GM12892 (cell line): ENCODE measurements at places on chromosomes 1 and 21.

DNA sequence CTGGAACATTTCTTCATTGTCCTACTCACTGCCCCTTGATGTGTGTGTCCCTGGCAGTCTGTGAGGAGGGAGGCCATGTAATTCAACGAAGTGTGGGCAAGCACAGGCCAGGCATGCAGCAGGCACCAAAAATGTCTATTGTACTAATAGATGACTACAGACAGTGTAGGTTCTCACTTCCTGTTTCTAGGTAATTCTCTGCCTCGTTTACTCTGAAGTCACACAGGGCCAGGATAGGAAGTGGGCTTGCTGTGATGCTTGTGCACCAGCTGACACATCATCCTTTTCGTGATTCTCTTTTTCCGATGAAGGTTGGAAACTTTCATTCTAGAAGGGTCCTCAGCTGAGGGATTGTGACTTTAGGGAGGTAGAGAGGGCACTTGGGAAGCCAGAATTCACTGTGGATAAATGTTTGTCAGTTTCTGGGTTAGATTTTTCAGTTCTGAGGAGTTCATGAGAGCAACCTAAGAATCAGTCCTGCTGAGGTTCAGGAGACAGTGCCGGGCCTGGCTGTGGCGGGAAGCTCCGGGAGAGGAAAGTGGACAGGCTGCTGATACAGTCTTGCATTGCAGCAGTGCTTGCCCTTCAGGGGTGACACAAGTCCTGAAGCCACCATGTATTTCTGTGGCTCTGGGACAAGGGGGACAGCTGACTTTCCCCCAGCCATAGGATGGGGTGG lies 4.3 kb upstream of the CSF1 start:
- peak; percentile 70 for DNase-seq

DNA sequence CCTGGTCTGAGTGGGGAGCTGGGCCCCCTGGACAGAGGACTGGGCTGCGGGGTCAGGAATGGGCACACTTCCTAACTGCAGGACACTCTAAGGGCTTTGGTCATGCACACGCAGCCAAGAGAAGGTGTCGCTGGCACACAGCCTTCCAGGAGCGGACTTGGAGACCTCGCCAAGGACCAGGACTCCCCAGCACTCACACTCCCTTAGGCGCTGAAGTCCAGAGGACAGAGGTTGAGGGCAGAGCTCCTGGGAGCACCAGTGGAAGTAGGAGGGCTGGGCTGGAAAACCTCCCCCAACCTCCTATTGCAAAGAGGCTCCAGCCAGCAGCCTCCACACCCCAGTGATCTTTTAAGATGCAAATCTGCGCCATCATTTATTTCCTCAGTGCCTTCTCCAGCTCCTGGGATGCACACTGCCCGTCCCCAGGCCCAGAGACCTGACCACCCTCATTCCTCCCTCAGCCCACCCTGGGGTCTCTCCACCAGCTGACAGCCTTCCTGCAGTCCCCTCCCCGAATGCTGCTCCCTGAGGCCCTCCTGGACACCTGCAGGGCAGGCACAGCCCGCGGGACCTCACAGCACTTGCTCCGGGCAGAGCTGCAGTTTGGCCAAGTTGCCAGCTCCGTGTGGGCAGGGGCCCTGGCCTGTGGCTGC lies 3.0 kb downstream of the TSPEAR start:
- DNase-seq: no peak

DNA sequence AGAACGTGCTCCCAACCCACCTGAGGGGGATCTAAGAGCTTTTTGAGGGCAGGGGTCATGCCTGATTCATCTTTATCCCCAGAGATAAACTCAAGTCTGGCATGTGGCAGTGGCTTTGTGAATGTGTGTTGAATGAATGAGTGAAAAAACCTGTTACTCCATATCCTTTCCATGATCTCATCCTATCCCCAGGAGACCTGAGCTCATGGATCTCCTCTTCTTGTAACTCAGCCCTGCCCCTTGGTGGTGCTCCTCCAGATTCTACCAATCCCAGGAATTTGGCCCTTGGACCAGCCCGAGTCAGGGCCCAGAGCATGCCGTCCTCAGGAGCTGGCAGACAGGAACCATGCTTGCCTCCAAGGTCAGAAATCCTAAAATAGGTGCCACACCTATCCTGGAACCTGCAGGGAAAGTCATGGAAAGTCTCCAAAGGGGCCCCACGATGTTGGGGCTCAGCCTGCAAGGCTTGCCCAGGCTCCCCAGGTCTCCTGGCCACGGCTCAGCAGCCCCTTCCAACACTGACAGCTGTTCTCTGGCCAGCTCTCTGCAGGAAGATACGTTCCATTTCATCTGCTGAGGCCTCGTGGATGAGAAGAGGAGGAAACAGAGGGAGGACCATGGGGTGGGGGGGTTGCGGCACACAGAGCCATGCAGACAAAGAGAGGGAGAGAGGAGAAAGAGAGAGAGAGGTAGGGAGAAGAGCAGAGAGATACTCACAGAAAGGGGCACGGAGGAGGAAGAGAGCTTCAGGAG lies 214.6 kb downstream of the TRABD2B start:
- no peak for DNase-seq

DNA sequence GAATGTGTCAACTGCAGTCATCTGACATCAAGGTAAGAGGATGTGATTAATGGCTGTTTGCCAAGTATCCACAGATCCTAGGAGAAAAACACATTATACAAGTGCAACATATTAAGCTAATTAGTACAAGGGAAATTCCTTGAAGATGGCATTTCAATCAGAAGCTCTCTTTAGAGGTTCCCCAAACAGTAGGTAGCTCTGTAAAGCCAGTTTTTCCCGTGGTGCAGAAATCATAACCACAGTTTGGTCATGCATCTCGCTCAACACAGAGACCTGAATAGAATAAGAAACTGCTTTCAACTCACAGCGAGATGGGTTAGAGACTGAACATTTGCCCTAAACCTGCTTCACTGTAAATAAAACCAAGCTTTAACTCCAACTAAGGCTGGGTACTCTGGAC lies 230.5 kb upstream of the CAMK1G start:
- DNase-seq: no peak

GRCh38 chr1:154760469-154760933 lies 109.6 kb downstream of the KCNN3 start:
- peak; percentile 85 for DNase-seq

DNA sequence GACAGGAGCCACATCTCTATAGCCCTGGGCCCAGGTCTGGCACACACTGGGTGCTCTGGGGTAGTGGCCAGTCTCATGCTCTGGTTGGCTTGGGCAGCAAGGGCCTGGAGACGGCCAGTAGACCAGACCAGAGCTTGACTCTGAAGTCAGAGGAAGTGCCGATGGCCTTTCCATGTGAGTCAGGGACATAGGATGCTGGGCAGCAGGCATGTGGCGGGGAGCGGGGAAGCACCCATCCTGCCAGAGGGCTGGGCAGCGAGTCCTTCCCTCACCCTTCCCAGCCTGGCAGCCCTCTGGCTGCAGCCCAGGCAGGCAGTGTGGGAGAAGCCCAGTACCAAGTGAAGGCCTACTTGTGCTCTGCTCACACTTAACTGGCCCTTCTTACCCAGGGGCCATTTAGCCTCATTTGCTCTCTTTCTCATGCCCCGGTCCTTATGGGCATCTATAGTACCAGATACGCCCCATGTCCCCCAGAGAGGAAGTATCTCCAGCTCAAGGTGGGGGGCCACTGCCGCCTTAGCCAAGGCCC lies 3.3 kb downstream of the GPR153 start:
- no peak for DNase-seq

DNA sequence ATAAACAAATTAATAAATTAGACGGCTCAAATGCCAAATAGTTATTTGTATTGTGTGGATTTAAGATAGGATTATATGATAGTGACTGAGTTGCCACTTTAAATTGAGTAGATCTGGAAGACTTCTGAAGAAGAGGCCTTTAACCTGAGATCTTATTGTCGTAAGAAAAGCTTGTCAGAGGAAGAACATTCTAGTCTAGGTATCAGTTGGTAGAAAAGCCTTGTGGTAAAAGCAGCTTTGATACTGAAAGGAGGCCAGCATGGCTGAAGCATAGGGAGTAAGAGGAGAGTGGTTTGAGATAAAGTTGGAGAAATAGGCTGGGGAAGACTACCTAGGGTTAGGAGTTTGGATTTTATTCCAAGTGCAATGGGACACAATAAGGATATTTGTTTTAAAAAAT lies 29.1 kb downstream of the SLC30A7 start:
- DNase-seq: no peak
